Stimulated activated CD4-positive, alpha-beta T cell treated with anti-CD3 and anti-CD28 coated beads, Interleukin-12 subunit alpha, Interleukin-12 subunit beta, amount 100 ng/mL, for 48 hours (primary cell): ENCODE measurements at places on chromosomes 7 and 10.

GRCh38 chr10:44051091-44051490, 333.8 kb downstream of the CXCL12 start:
- DNase-seq, result no peak

DNA sequence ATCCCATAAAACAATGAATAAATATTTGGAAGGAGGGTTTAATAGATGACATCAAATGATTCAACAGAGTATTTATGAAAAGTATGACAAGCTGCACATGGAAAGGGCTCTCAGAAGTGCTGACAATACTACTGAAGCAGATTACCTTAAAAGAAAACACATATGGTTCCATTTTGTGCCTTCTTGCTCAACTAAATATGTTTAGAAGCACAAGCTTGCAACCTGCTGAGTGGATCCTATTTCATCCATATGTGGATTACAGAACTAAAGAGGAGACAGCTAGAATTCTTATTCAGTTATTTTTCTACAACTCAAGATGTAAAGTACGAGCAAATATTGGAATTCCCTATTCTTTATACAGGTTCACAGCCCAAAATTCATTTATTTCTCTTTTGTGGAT, 340.6 kb downstream of the TFEC start:
- no peak for DNase-seq

- no peak for DNase-seq
Observed at GRCh38 chr10:32795598-32796183, 162.3 kb downstream of the ITGB1 start.

- no peak for DNase-seq
Observed at GRCh38 chr10:102243309-102243708, 2.0 kb upstream of the PITX3 start.

GRCh38 chr7:28939367-28939766, 18.8 kb downstream of the TRIL start:
- no peak for DNase-seq

DNA sequence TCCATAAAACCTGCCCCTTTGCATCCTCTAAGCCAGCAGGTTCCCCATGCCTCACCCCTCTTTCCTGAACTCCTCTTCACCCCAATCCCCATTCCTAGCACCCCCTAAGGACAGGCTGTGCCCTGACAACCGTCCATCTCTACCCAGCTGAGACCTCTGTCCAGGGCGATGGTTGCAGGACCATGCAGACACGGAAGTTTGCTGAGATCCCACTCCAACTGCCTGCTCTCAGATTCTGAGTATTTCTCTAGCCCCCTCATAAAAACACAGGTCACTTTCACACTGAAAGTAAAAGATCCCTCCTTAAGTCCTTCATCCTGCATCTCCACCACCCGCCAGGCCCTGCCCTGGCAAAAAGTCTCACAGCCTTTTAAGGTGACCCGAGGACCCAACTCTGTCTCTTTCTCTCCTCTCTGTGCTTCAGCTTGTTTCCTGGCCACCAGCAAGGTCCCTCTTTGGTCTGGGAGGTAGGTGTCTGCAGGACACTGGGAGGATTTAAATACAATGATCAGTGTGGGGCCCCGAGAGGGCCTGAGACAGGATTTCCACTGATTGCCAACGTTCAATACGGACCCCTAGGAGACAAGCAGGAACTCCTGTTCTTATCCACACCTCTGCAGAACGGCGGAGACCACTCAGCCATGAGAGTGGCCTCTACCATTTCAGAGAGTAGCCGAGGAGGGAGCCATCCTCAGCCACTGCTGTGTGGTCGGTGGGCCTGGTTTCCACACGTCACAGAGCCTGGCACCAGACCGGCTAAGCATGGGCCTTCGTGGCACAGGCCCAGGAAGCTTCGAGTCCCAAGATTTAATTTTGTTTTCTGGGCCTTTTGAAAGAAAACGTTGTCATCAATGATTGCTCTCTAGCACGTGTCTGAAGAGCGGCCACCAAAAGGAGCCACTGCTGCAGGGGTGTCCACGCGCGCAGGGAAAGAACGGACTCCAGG, 27.9 kb downstream of the CALML3 start:
- no peak for DNase-seq

GRCh38 chr7:106658316-106659165, 2.4 kb downstream of the CCDC71L start:
- DNase-seq, result no peak

- no peak for DNase-seq
Observed at GRCh38 chr10:88168171-88169036, 305.0 kb downstream of the PTEN start.

GRCh38 chr7:4659551-4660286, 22.4 kb upstream of the FOXK1 start:
- DNase-seq, result no peak
